GM12878 (cell line): ENCODE measurements at places on chromosomes 5 and 9.

GRCh38 chr9:78144663-78145377, 91.1 kb upstream of the CEP78 start:
- DNase-seq = no peak

GRCh38 chr5:59829386-59829785, 64.1 kb downstream of the PDE4D start:
- DNase-seq = no peak

DNA sequence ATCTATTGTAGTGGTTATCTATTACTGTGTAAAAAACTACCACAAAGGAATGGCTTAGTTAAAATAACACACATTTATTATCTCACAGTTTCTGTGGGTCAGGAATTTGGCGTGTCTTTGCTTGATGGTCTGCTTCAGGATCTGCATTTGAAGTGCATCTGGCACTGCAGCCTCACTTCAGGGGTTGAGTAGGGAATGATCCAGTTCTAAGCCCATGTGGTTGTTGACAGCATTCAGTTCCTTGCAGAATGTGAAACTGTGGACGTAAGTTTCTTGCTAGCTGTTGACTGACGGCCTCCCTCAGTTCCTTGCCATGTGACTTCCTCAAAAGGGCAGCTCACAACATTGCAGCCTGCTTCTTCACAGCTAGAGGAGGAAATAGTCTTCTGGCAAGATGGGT, 2.1 kb upstream of the OGN start:
- peak; percentile 21 for DNase-seq

DNA sequence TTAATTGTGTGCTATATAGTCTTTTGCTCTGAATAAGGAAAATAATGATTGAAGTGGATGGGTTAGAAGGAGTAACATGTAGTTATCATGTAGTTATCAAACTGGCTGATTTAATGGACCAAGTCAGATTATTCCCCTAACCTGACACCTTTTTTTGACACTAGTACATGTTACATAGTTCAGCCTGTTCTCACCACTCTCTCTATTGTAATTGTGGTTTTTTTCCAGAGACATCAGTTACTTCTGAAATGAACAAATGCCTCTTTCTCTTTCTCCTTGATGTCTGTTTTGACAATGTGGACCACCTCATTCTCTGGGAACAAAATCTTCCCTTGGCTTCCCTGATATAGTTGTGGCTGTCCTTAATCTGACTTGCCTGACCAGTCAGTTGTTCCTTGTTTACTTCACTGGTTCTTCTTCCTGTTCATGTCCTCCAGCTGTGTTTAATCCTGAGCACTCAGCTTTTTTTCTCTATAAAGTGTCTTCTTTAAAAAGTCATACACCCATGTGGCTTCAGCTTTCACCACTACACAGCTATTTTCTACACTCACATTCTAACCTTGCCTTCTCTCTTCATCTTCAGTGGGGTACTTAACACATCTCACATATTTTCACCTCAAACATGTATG, 243.4 kb downstream of the ARRDC3 start:
- DNase-seq = no peak

- DNase-seq = no peak
Observed at GRCh38 chr9:132243156-132244074, 81.6 kb downstream of the NTNG2 start.

GRCh38 chr5:133679534-133679933, 67.2 kb upstream of the FSTL4 start:
- no peak for DNase-seq
